Lung microvascular endothelial cell (primary cell): ENCODE measurements at places on chromosomes 2 and 18.

GRCh38 chr2:212124598-212124997 is 414.0 kb downstream of the ERBB4 start:
- peak; percentile 48 for DNase-seq

- DNase-seq, result no peak
Measured at GRCh38 chr2:206457188-206457634, 13.9 kb downstream of the ADAM23 start.

DNA sequence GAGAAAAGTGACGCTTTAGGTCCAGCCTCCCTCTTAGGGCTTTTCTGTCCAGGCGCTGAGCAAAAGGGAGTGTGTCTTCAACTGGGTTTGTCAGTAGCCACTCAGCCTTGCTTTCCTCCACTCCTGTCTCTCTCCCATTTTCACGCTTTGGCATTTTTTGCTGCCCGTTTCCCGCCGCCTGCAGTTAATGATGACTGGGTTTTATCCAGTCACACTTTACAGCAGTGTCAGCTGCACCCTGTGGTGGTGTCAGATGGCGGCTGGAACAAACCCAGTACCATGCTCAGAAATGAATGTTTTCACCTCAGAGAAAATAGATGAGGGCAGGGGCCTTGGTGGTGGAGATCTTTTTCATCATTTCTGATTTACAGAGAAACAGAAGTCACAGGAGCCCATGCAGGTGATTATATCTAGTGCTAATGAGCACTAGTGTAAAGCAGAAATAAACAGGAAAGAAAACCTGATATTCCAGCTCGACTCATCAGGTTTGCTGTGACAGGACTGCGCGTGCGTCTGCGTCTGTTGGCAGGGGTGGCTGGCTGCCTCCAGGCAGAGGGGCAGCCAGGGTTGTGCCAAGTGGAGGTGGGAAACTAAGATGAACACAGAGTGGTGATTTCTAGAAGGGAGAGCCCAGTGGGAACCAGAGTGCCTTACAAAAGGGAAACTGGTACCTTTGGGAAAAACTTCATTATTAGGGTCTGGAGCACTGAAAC is 139.9 kb downstream of the TANC1 start:
- no peak for DNase-seq

DNA sequence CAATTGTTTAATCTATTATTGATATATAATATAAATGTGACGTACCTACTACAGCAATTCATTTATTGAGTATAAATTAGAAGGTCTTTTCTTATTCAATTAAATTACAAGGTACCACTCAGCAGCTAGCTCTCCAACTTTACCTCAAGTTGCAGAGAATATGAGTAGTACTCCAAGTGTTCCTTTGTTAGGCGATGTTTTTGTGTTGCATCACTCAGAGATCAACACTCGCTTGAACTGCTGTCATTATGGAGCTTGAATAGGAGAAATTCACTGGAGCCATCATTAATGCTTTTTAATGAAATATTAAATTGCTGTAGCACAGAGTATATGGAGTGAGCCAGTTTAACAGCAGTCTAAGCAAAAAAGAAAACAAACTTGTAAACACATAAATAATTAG is 320.0 kb downstream of the FSIP2 start:
- no peak for DNase-seq

DNA sequence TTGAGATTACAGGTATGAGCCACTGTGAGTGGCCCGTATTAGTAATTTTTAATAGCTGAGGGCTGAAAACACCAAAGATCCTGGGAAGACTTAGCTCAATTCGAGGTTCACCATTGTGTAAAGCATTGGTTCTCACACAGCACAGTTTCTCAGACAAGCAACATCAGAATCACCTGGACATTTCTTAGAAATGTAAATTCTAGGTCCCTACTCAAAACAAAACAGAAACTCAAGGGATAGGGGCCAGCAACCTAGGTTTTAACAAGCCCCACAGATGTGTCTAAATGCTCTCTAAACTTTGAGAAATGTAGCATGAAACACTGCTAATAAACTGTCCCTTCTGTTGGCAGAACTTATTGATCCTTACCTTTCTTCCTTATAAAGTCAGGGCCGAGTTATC is 681.2 kb downstream of the RNF144A start:
- no peak for DNase-seq

DNA sequence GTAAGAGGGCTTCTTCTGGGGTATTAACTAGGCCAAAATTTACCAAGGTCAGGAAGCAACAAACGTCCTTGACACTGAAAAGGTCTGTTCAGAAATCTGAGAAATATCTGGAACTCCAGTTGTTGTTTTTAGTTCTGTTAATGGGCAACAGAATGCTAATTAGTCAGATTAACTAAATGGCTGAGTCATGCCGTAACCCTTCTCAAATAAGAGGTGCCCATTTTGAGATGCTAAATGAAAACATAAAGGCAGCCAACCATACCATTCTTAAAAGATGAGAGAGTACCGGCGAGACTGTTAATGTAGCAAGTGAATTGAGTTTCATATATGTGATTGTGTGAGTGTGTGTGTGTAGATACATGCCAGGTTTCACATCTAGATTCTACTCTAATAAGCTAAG is 147.9 kb upstream of the GAREM1 start:
- no peak for DNase-seq

DNA sequence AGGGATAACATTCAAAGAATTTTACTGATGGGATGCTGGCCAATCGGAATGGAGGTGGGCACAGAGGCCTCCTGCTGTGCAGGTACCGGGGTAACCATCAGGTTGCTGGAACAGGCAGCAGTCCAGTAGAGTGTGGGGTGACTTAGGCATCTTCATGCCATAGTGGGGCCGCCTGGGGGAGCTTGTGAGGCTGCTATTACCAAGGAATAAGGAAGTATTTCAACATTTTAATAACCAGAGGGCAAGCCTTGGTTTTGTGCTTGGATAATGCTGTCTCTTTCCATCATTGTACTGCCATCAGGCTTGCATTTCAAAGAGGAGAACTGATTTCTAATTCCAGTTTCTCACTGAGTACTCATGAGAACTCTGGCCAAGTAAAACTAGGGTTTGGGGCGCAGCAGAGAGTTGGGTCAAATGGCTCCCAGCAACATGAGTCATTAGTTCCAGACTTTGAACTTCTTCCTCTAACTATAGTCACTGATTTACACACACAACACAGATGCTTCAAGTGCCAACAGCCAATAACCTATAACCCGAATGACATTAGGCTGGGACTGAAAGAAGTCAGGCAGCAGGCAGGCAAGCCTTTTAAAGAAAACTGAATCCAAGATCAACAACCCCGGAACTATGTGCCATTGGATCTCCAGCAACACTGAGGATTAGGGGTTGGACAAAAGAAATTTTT is 56.1 kb upstream of the FHL2 start:
- DNase-seq, result peak; percentile 21

GRCh38 chr2:142858961-142859360 is 18.5 kb upstream of the KYNU start:
- DNase-seq, result no peak

DNA sequence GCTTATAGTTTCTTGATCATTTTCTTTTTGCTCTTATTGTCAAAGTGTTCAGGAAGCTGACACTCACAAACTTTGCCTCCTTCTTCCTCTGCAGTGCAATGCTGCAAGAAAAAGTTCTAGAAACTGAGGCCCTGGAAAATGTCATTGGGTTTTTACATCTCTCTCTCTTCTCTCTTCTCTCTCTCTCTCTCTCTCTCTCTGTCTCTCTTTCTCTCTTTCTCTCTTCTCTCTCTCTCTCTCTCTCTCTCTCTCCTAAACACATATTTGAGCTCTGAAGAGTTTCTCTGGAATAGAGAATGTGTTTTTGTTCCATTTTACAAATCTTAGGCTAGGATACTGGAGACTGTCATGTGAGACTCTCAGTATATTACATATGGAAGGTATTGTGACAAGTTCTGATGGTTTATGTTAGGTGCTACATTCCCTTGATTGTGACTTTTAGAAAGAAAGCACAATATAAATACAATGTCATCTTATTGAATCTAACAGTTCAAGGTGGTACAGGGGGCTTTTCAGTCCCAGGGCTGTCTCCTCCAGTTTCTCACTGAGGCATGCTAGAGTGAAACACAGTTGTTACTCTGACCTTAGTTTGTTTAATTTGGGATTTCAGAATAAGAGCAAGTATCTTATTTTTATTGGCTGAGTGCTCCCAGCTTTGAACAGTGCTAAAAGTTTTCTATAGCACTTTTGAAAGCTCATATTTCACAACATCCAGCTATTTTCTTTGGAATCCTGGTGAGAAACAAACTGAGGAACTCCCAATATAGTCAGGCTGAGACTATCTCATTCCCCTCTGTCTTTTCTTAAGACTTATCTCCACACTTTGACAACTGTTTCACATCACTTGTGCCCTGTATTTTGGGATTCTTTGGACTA is 41.4 kb upstream of the EHBP1 start:
- no peak for DNase-seq

- DNase-seq, result no peak
Measured at GRCh38 chr18:72233106-72233505, 311.0 kb downstream of the CBLN2 start.

GRCh38 chr18:72378016-72378415 is 166.1 kb downstream of the CBLN2 start:
- no peak for DNase-seq

GRCh38 chr2:217075268-217076057 is 215.6 kb upstream of the TNP1 start:
- peak; percentile 60 for DNase-seq

- DNase-seq, result no peak
Measured at GRCh38 chr2:100239486-100240210, 82.7 kb downstream of the LONRF2 start.

DNA sequence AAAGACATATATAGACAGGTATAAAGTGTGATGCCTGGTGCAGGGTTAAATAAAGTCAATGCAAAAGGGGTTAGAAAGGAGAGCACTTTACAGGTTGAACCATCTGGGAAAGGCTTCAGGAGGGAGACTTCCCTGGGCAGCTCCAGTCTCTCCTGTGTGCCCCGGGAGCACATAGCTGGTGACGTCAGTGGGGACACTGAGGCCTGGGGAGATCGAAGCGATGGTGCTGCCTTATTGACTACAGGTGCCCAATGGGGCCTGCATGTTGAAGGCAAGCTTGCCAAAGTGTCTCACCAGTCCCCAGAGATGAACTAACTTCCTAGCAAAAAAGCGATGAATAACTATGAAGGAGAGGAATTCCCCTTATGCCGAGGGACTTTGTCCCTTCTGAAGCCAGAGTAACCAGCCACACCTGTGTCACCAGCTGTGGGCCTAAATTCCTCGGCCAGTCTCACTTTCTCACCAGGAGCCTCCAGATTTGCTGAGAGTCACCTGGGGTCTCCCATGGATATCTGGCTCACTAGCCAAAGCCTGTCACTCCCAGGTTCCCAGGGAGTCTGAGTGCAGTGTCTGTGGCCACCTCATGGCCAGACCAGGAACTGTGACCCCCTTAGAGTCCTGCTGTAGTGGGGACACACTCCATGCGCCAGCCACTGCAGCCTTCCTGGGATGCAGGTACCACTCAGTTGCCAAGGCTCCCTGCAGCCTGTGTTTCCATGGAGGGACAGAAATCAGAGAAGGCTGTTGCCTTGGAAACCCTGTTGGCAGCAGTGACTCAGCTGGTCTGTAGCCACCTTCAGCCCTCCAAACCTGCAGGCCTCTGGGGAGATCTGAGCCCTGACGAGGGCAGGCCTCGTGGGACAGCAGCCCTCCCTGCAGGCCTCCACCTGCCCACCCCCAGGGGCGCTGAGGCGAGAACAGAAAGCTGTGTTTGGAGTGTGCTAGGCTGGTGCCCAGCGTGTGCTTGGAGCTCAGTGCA is 128.7 kb downstream of the CTIF start:
- DNase-seq, result no peak

DNA sequence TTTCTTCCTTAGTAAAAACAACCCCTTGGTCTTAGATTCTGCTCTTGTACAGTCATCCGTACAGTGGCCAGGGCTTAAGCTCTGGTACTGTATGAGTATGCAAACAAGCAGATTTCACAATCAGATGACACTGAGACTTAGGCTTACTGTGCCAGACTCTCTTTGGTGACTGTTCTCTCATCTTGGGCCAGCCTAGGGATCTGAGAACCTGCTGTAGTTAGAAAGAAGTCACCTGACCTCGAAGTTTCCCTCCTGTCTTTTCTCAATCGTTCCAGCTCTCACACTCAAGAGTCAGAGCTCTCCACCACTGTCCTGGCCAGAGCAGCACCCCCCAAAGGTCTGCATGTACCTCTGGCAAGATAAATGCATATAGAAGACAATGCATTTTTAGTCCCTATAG is 63.2 kb downstream of the ZEB2 start:
- DNase-seq, result peak; percentile 62

DNA sequence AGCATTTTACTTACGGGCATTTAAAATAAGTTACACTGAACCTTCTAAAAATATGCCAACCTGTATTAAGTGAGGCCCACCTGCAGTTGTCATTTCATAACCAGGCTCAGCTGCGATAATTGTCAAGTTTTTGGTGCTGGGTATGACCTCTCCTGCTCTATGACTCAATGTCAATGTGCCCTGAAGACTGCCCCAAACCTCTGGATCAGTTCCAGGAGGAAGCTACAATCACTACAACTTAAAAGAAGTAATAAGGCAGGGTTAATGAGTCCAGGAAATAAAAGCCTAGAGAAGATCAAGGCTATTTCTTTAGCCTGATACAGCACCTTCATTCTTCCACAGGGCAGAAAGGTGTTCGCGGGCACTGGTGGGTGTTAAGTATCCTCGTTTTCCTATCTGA is 22.9 kb downstream of the POLR1A start:
- no peak for DNase-seq

- DNase-seq, result peak; percentile 43
Measured at GRCh38 chr2:110655701-110656100, 22.2 kb downstream of the BUB1 start.

- no peak for DNase-seq
Measured at GRCh38 chr2:56288838-56289580, 105.2 kb downstream of the CCDC85A start.

- no peak for DNase-seq
Measured at GRCh38 chr2:132424526-132425121, 8.0 kb downstream of the GPR39 start.

DNA sequence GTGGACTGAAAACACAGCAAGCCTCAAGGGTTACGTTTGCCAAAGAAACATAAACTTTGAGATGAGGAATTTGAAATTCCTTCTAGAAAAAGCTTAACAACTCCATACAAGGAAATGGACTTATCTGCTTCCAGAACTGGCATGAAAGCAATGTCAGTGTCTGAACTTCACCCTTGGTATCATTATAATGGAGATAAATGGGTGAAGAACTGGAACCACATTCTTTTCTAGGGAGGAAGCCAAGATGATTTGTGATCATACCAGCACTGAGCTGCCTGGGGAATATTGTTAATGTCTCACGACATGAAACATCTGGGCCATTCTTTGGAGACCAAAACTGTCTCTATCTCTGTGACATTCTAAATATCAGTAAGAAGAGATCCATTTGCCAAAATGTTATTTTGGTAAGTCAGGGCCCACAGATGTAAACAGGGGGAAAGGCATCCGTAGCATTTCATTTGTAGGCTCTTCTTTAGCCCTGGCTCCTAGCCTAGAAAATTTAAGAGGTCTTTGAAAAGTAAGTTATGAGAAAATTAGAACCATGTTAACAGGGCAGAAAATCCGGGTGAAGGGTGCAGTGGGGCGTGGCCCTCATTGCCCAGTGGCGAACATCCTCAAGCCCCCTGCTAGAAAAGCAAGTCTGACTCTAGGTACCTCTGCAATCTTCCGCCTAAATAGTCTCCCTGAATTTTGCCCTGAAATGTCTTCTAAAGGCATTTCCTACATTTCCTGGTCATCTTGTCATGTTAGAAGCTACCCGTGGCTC is 295.3 kb upstream of the EPAS1 start:
- DNase-seq, result no peak
